CD4-positive, CD25-positive, alpha-beta regulatory T cell (primary cell): ENCODE measurements at places on chromosomes 13 and 19. TPM values are rescaled to one million over a fixed set of nuclear protein-coding genes. Genes with fewer than 3 reads are reported as not detected.

GRCh38 chr13:112690283-112690929 lies 568 bp downstream of the ATP11A start:
- no peaks in the 10 kb centered on the region for H3K27me3 ChIP-seq
- H3K4me3 ChIP-seq: peak overlapping the region; percentile 80
- H3K4me1 ChIP-seq: peaks cover 38% of the 10 kb centered on the region

Gene AMH
- 3.5 TPM for total RNA-seq

DNA sequence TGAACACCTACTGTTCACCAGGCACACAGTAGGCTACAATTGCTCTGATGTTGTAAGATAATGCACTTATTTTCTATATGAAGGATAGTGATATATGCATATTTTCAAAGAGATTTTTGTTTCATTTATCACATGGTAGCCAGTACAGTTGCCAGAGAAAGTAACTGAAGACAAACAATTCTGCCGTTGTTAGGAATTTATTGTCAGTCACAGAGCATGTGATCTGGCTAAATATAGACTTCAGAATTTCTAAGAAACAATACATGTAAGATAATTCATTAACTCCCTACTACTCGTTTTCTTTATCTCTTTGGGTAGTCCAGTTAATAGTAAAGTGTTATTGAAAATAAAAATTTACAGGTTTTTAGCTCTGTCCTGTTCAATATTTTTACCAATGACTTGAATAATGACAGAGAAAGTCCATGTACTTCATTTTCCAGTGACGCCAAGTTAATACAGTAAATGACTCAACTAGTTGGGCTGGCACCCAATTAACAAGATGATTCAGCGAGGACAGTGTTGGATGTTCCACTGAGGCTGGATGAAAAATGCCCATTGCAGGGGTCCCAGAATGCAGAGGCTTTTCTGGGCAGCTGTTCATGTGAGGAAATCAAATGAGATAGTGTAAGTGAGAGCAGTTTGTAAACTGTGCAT lies 35.6 kb downstream of the GJA3 start:
- no peak for DNase-seq
- H3K4me1 ChIP-seq: peaks cover 19% of the 10 kb centered on the region
- H3K27me3 ChIP-seq: peaks cover 25% of the 10 kb centered on the region
- H3K36me3 ChIP-seq: no peaks in the 10 kb centered on the region
- no peak overlapping the region for H3K4me3 ChIP-seq
- H3K27ac ChIP-seq: no peak overlapping the region

Gene ATP8A2
- 0.30 TPM for total RNA-seq

- no peak for DNase-seq
- no peak overlapping the region for H3K4me3 ChIP-seq
- H3K27ac ChIP-seq: no peak overlapping the region
- H3K27me3 ChIP-seq: no peaks in the 10 kb centered on the region
- no peaks in the 10 kb centered on the region for H3K4me1 ChIP-seq
These were observed 328.9 kb downstream of the SHISA2 start for GRCh38 chr13:25722893-25723292.

DNA sequence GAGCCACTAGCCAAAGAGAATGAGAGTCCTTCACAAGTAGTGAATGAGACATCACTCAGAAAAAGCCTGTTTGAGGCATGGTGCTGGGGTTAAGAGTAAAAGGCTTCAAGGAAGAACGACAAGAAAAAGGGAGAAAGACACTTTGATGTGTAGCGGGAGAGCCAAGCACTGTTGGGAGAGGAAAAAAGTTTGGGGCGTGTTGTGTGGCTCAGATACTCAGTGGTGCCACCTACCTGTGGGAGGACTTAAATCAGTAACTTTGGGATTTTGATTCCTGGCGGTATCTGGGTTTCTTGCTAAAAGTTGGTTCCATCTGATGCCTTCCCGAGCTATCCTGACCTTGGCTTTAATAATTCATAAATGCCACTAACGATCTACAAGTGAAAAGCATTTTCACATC lies 12.3 kb downstream of the ELSPBP1 start:
- H3K27me3 ChIP-seq: no peaks in the 10 kb centered on the region
- DNase-seq: no peak
- no peak overlapping the region for H3K4me3 ChIP-seq
- H3K4me1 ChIP-seq: no peaks in the 10 kb centered on the region
- H3K36me3 ChIP-seq: no peaks in the 10 kb centered on the region
- no peak overlapping the region for H3K27ac ChIP-seq

GRCh38 chr13:87384099-87384498 lies 287.1 kb upstream of the SLITRK5 start:
- H3K27me3 ChIP-seq: no peaks in the 10 kb centered on the region
- no peak for DNase-seq
- no peaks in the 10 kb centered on the region for H3K36me3 ChIP-seq

Gene NECTIN2
- 1.1 TPM for total RNA-seq

Gene OR7A5
- not detected for total RNA-seq

Gene URAD
- not detected for total RNA-seq

DNA sequence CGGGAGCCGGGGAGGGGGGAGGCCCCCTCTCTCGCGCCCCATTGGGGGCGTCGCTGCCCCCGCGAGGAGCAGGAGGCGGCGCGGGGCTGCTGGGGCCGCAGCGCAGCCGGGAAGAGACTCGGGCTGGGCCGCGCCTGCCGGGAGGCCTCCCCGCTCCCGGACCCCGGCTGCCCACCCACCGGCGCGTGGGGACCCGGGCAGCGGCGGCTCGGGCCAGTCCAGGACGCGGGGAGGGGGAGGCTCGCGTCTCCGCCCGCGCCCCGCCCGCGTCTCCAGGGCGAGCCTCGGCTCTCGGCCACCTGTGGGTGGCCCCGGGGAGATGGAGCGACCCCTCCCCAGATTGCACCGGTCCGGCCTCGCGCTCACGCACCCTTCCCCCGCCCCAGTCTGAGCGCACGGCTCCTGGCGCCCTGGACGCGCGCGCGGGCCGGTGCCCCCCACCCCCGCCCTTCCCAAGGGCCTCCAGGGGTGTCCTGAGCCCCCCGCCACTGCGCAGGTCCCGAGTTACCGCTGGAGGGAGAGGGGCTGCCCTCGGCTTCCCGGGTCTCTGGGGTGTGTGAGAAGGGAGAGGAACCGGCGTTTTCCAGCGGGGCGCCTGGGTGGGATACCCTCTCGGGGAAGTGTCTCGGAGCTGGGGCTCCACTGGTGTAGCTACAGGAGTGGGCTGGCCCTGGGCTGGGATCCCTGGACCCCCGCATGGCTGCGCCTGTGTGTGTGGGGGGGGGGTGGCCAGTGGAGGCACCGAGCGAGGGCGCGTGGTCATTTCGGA lies 645 bp downstream of the PALM start:
- H3K27ac ChIP-seq: no peak overlapping the region
- no peaks in the 10 kb centered on the region for H3K27me3 ChIP-seq
- no peak overlapping the region for H3K4me3 ChIP-seq
- H3K36me3 ChIP-seq: no peaks in the 10 kb centered on the region
- DNase-seq: no peak
- peaks cover 4% of the 10 kb centered on the region for H3K4me1 ChIP-seq

DNA sequence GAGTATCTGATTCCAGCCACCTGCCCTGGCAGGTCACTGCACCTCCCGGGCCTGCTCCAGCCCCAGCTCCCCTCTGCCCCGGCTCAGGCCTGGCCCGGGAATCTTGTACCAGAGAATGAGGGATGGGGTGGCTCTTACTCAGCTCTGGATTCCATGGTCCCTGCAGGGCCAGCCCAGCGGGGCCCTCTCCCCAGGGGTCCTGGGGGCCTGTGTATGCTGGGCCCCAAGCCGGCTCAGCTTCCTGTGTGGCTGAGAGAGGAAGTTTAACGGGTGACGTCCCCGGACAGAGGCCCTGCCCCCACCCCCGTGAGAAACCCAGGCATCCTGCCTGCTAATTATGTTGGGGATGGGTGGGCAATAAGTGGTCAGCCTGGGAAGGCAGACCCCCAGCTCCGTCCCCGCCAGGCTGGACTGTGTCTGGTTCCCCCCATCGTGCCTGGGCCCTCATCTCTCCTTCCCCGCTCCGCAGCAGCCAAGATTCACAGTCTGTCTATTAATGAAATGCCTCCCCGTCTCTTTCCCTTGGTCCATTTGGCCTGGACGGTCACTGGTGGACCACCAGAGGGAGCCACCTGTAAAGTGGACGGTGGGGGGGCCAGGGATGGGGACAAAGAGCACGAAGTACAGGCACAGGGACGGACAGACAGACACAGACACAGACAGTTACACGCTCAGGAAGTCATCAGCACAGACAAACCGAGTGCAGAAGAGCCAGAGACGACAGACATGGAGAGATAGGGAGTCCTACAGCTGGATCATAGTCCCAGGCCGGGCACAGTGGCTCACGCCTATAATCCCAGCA lies at the start of gene DENND1C:
Gene DENND1C, minus strand, starts transcription at position 247 of the 802 bp plus-strand sequence. Its CDS starts 92 bp downstream, at position 155.
- H3K27me3 ChIP-seq: no peaks in the 10 kb centered on the region
- H3K27ac ChIP-seq: peak within 1 kb of the TSS; percentile 84
- peak; percentile 34 for DNase-seq

- no peak overlapping the region for H3K4me3 ChIP-seq
- DNase-seq: no peak
- H3K27me3 ChIP-seq: no peaks in the 10 kb centered on the region
- H3K4me1 ChIP-seq: no peaks in the 10 kb centered on the region
- H3K27ac ChIP-seq: no peak overlapping the region
- H3K36me3 ChIP-seq: peaks cover 62% of the 10 kb centered on the region
These were observed 18.6 kb upstream of the TIMM44 start for GRCh38 chr19:7961920-7962626.
